ENCODE measurements at places on chromosomes 5 and 9.

GRCh38 chr5:164256351-164256750, 750.9 kb downstream of the MAT2B start:
- no peaks in the 10 kb centered on the region for H3K27me3 ChIP-seq
- H3K36me3 ChIP-seq = no peaks in the 10 kb centered on the region
- H3K4me1 ChIP-seq = no peaks in the 10 kb centered on the region
- H3K4me3 ChIP-seq = no peak overlapping the region

DNA sequence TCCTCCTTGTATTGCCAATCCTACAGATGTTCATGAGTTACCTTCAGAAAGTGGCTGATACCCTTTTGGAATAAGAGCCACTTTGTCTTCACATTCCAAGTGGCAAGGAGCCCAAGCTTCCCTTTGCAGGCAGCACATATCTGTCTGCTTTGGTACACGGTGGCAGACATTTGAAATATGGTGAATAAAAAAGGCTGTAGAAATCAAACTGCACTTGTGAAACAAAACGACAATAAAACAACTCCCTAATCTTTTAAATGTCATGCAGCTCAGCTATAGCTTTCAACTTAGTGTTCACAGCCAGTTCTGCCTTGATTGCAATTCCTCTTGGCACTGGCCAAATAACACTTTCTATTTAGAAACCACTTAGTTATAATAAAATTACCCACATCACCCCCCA, 35.0 kb upstream of the DMAC1 start:
- no peak for DNase-seq
- H3K4me3 ChIP-seq = no peak overlapping the region
- H3K27me3 ChIP-seq = no peaks in the 10 kb centered on the region
- H3K4me1 ChIP-seq = no peaks in the 10 kb centered on the region
- no peaks in the 10 kb centered on the region for H3K36me3 ChIP-seq
- H3K27ac ChIP-seq = no peak overlapping the region

- DNase-seq = no peak
- H3K4me3 ChIP-seq = no peak overlapping the region
- no peaks in the 10 kb centered on the region for H3K4me1 ChIP-seq
- H3K27ac ChIP-seq = no peak overlapping the region
- no peaks in the 10 kb centered on the region for H3K27me3 ChIP-seq
Observed at GRCh38 chr9:88355166-88355565, 33.1 kb upstream of the SPIN1 start.

DNA sequence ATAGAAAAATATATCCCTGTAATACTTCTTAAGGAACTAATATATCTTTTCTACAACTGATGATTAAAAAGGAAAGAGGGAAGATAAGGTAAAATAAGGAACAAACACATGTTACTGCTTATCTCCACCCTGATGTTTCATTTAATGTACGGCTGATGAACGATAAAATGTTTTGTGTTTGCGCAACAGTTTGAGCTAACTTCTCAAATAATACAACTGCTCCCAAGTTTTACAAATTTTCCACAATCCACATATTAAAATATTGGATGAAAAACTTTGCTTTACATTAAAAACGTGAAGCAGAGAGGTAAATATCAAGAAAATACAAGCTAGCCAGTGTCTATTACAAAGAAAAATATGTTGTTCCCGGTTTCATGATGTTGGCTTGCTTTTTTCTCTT, 21.0 kb upstream of the CSNK1G3 start:
- no peak for DNase-seq
- H3K36me3 ChIP-seq = no peaks in the 10 kb centered on the region
- no peaks in the 10 kb centered on the region for H3K27me3 ChIP-seq
- H3K4me1 ChIP-seq = peaks cover 5% of the 10 kb centered on the region
- H3K27ac ChIP-seq = no peak overlapping the region
- H3K4me3 ChIP-seq = no peak overlapping the region

DNA sequence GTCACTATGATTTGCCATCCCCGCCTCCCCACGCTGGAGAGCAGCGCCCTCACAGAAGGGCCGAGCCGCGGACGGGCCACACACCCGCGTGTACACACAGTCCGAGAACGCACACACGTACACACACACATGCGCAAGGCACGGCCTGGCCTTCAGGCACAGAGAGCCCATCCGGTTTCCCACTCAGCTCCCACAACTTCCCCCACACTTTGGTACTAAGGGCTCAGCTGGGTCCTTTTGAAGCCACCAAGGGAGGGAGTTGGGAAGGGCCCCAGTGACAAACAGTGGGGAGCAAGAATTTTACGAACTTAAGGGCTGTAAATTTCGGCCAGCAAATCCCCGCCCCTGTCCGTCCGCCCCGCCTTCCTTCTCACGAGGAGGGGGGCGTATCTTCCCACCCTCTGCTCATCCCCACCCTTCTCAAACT, 133.3 kb upstream of the HAND1 start:
- H3K4me3 ChIP-seq = peak overlapping the region; percentile 37
- peak; percentile 47 for DNase-seq
- no peak overlapping the region for H3K27ac ChIP-seq
- no peaks in the 10 kb centered on the region for H3K36me3 ChIP-seq
- peaks cover 82% of the 10 kb centered on the region for H3K27me3 ChIP-seq

DNA sequence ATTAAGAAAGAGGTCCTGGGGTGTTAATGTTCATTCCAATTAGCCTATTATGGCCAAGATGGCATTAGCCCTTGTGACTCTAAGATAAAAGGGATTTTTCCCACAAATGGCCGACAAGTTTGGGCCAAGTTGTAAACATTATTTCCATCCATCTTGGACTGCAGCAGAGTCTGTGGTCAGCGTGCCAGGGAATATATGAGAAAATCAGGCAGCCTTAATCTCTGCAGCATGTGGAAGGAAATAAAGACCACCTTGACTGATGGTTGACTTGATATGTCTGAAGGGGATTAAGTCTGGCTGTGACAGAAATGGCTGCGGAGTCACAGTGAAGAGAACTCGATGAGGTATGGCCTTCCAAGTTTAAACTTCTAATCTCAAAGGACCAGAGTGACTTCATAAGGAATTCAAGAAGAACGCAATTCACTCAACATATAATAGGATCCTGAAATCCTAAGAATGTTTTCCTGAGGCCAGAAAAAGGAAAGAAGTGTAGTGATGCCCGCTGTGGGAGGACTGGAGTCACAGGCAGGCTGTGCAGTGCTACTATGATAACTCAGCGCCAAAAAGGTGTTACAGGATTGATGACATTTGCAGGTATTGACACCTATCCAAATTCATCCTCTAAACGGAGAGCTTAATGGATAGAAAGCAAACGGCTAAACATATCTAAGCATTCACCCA, 287.1 kb downstream of the SEC61B start:
- no peak overlapping the region for H3K4me3 ChIP-seq
- no peaks in the 10 kb centered on the region for H3K36me3 ChIP-seq
- H3K27ac ChIP-seq = no peak overlapping the region
- H3K4me1 ChIP-seq = no peaks in the 10 kb centered on the region
- no peak for DNase-seq
- H3K27me3 ChIP-seq = no peaks in the 10 kb centered on the region
